ENCODE measurements at places on chromosomes 7 and 10. TPM values are rescaled to one million over a fixed set of nuclear protein-coding genes. Genes with fewer than 3 reads are reported as not detected.

GRCh38 chr7:51613911-51614357, 297.3 kb upstream of the COBL start:
- peaks cover 52% of the 10 kb centered on the region for H3K27me3 ChIP-seq
- H3K4me1 ChIP-seq: no peaks in the 10 kb centered on the region
- no peak for DNase-seq
- no peak overlapping the region for H3K4me3 ChIP-seq
- no peak overlapping the region for H3K27ac ChIP-seq

DNA sequence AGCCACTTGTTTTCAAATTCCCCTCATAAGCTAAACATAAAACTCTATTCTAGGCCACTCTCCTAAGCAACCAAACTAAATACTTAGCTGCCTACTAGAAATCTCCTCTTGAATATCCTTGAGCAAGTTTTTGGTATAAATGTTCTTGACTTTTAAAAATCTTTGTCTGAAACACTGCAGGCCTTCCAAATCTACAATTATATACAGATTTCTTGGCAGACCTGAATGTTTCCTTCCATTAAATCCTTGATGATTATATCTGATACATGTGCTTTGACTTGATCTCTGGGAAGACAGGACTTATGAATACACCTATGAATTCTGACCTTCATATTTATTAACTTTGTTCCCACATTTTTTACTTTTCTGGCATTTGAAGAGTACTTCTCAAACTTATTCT, 314.5 kb downstream of the CACNA2D1 start:
- H3K4me1 ChIP-seq: no peaks in the 10 kb centered on the region
- no peaks in the 10 kb centered on the region for H3K27me3 ChIP-seq
- peaks cover 5% of the 10 kb centered on the region for H3K36me3 ChIP-seq
- no peak overlapping the region for H3K27ac ChIP-seq

DNA sequence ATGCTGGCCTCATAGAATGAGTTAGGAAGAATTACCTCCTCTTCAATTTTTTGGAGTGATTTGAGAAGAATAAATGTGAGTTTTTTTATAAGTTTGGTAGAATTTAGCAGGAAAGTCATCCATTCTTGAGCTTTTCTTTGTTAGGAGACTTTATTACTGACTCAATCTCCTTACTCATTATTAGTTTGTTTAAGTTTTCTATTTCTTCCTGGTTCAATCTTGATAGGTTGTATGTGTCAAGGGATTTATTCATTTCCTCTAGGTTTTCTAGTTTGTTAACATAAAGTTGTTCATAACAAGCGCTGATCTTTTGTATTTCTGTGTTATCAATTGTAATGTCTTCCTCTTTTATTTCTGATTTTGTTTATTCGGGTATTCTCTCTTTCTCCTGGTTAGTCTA, 47.4 kb downstream of the BICC1 start:
- H3K4me3 ChIP-seq: no peak overlapping the region
- DNase-seq: no peak
- no peaks in the 10 kb centered on the region for H3K27me3 ChIP-seq
- H3K36me3 ChIP-seq: peaks cover 37% of the 10 kb centered on the region
- no peaks in the 10 kb centered on the region for H3K4me1 ChIP-seq
- no peak overlapping the region for H3K27ac ChIP-seq

- no peak overlapping the region for H3K4me3 ChIP-seq
- peaks cover 8% of the 10 kb centered on the region for H3K4me1 ChIP-seq
- H3K27me3 ChIP-seq: no peaks in the 10 kb centered on the region
- no peak for DNase-seq
- H3K36me3 ChIP-seq: no peaks in the 10 kb centered on the region
These were observed 29.1 kb upstream of the MKLN1 start for GRCh38 chr7:131298608-131298992.

DNA sequence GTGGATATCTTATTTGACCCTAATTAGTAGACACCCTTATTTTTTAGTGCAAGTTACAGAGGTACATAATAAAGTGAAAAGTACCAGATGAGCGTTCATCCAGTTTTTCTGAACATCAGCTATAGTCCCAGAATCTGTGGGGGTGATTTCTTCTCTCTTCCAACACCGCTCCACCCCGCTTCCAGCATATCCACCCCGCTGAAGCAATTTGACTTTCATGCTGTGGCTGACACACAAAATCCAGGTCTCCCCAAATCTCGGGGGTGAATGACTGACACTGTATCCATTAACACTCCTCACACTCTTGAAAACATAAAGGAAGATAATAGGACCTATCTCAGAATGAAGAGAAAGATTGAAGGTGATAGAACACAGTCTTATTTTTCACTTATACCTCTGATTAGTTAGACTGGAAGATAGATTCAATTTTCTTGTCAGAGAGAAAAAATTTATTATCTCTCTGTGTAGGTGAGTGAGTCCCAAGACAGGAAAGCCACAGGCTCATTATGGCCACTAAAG, 143.4 kb downstream of the ANLN start:
- H3K36me3 ChIP-seq: no peaks in the 10 kb centered on the region
- no peak for DNase-seq
- no peaks in the 10 kb centered on the region for H3K27me3 ChIP-seq
- no peak overlapping the region for H3K27ac ChIP-seq
- no peaks in the 10 kb centered on the region for H3K4me1 ChIP-seq

DNA sequence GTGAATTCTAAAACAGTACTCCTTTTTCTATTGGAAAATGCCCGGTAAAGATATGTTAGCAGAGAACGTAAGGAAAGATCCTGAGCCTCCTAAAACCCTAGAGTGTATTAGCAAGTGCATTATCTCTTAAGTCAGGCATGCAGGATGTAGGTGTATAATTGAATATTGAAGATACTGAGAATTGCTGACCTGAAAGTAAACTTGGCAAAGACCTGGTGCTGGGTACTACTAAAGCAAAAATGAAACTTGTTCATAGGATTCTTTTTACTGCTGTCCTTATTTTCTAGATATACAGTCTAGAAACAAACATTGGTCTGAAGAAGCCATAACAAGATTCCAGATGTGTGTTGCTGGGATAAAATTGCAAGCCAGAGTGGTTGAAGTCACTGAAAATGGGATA, 18.8 kb upstream of the VWA2 start:
- no peak for DNase-seq
- no peaks in the 10 kb centered on the region for H3K36me3 ChIP-seq
- H3K27me3 ChIP-seq: peaks cover 22% of the 10 kb centered on the region
- peaks cover 2% of the 10 kb centered on the region for H3K4me1 ChIP-seq

The PPP1R17 gene
- not detected for total RNA-seq

The PLEKHS1 gene
- not detected for total RNA-seq

The SAMD8 gene
- 25.6 TPM for total RNA-seq

The GPC2 gene
- total RNA-seq: 49.8 TPM

Data from mesothelial cell of epicardium (in vitro differentiated cells).